ENCODE measurements at places on chromosomes 6 and 20.
A peak's percentile ranks its signal among the peaks of the same experiment; 100 is the strongest.

DNA sequence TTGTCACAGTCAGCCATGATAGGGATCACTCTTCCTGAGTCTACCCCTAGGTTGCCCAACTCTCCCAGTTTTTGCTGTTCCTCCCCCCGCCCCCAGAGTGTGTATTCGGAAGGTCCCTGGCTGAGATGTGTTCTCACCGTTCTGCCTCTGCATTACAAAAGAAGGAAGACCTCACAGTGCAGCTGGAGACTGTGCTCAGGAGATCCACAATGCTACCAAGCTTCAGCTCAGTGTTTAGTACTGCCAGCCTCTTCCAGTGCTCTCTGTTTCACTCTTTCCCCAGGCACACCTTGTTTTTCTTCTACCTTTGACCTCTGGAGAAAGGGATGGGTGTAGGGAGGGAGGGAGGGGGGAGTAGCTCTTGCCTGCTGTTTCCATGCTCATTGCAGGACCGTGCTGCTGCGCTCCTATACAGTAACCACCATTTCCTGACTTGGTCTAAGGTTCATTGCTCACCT, 13.4 kb upstream of the MOCS1 start:
- DNase-seq = no peak

- DNase-seq = no peak
Observed at GRCh38 chr6:128235556-128235955, 284.8 kb downstream of the PTPRK start.

- no peak for DNase-seq
Observed at GRCh38 chr6:112251171-112251875, 3.0 kb downstream of the LAMA4 start.

- no peak for DNase-seq
Observed at GRCh38 chr6:144278659-144279314, 6.3 kb upstream of the UTRN start.

GRCh38 chr6:16758163-16758975, 2.9 kb downstream of the ATXN1 start:
- DNase-seq = no peak

DNA sequence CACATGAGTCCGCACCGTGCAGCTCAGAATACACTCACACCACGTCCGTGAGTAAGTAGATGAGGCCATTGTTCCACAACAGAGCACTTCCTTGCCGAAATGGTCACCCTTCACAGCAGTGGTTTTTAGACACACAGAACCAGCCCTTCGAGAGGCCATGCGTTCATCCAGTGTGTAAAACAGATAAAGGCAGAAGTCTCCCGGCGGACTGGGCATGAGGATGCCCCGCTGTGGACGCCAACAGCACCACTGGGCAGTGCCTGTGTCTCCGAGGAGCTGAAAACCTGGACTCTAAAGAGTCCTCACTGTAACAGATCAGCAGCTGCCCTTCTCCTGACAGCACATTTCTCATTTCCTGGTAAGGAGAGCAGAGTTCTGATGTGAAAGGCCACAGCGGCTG, 75.2 kb downstream of the WDR27 start:
- DNase-seq = no peak

DNA sequence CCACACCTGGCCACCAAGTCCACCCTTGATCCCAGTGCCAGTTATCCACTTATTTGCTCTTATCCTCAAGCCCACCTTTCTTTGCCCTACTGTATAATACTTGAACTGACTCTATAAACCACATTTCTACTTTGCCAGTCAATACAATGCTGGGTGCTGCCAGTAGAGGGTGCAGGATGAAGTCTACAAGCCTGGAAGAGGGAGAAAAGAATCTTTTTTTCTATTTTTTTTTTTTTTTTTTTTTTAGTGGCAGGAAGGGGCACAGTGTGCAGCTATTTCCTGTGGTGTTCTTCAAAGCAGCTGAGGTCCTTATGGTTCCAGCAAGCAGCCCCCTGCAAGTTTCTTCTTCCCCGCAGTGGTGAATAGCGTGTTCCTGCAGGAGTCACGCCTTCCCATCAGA, 22.2 kb upstream of the GABRR1 start:
- no peak for DNase-seq

DNA sequence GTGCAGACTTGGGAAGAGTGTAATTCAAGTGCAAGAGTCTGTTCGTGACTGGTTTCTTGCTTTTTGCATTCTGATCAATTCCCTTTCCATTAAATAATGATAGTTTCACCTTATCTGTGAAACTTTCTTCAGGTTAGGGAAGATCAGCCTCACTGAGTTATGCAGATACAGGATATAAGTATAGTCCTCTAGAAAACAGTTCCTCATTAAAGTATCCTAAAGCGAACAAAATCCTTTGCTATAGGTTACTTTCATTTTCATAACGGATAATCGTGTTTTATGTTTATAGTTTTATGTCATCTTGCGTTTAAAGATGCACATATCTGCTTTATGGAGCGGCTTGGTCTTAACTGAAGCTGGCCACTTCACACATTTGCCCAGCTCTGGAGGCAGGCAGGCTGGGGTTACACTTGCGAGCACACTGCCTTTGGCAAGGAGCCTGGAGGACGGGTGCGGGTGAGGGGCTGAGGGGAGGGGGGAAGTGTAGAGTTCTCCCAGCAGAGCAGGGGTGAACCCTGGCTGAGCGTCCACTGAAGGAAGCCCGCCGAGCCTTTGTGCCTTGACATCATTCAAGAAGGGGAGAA, 123.5 kb upstream of the IFNGR1 start:
- DNase-seq = no peak

- peak; percentile 21 for DNase-seq
Observed at GRCh38 chr6:128519931-128520435, 416 bp downstream of the PTPRK start.

- DNase-seq = no peak
Observed at GRCh38 chr6:161010418-161010817, 18.8 kb downstream of the MAP3K4 start.

DNA sequence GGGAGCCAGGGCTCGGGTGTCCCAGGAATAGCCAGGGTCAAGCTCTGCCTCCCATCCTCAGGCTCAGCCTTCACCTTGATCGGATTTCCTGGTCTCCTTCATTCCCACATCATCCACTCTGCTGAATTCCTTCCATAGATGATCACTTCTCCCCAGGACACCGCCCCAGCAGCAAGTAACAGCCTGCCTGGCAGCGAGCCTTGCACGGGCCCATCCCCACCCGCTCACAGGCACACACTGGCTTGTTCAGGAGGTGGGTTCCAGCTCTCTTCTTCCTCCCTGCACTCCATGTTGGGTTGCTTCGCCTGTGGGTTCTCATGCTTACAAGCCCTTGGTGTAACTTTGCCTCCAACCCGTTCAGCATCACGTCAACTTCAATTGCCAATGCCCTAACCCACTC, 113.0 kb upstream of the IYD start:
- no peak for DNase-seq

DNA sequence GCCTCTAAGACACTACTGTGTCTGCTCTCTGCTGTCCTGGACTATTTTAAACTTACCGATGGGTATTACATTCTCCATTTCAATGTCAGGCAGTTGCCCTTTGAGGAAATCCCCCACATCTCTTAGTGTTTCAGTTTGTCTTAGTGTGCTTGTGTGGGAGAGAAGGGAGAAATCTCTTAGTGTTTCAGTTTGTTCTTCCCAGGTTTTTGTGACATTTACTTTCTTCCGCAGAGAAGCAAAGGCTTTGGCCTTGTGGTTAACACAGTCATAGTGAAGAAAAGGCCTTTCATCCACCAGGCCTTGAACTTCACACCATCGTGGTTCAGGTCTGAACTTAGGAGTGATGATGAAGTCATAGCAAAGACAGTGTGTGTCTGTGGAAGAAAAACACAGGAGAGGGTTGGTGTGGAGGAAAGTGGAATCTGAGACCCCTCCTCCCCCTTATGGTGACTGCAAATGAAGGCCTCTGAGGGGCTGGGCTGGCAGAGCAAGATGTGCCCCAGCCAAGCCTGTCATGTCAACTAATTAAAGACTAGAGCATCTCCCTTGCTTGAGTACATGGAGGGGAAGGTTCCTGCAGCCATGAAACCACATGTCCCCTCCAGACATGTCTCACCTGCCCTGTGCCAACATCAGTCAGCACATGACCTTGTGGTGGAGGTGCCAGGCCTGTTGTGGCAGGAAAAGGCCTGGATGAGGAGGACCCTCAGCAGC, 23.9 kb downstream of the RAET1L start:
- no peak for DNase-seq

DNA sequence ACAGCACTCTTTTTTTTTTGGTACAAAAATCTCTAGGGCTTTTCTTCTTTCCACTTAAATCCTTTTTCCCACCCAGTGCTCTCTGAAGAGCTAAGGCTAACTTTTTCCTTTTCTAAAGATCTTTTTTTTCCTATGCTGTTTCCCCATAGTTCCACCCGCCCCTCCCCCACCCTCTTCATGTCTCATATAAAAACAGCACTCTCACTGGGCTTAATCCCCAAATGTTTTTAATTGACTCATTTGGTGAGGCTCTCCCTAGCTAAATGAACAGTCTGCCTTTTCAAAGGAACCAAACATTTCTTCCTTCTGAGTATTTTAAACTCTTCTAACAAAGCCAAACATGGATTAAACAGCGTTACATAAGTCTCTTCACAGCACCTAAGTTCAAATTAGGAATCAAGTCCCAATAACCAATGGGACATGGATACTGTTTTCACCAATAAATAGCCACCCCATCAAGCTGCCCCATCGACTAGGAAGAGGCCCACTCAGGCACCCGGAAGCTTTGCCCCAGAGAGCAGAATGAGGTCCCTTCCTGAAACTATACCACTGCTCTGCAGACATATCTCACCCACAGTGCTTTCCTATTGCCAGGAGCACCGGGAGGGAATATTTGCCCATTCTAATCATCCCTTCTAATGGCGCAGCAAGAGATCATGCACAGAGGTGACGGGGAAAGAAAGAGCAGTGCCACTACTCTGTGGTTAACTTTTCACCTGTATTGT, 63.7 kb downstream of the ATXN1 start:
- DNase-seq = no peak

DNA sequence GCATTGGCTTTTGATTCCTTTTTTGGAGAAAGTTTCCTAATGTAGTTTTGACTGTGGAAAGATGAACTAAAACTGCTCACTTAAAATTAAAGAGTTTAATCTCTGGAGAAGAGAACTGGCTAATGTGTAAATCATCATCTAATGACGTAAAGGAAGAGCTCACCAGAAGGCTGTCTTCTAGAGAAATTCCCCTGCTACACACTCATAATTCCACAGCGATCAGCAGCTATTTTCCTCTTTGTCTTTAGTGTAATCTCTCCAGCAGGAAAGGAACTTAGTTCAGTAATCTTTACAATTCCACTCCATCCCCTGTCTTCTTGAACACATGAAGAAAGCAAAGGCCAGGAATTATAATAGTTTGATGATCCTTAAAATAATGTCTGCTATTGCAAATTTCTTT, 15.8 kb downstream of the SPTLC3 start:
- DNase-seq = no peak

- DNase-seq = no peak
Observed at GRCh38 chr20:13229538-13229937, 8.5 kb downstream of the ISM1 start.

GRCh38 chr6:12331951-12332749, 42.0 kb downstream of the EDN1 start:
- no peak for DNase-seq

DNA sequence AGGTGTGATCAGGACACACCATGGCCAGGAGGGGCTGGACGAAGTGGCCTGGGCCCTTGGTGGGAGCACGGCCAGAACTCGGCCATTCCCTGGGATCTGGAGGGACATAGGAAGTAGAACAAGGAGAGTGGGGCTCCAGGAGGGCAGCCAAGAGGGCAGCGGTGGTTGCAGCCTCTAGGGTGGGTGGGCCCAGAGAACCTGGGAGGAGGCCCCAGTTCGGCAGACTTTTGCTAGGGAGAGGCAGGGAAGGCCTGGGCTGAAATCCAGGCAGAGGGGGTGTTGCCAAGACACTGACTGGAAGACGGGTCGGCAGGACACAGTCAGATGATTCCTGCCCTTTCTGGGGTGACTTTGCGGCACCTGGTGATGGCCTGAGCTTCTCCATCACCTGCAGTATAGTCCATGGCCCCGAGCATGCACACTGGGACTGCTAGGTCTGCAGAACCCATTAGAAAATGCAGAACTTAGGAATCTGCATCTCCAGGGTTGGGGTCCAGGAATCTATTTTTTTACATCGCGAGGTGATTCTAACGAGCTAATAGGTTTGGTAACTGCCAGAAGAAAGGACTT, 224.8 kb downstream of the SYNDIG1 start:
- DNase-seq = no peak

- no peak for DNase-seq
Observed at GRCh38 chr20:8640461-8640860, 428.4 kb upstream of the PLCB4 start.

GRCh38 chr6:15553736-15554294, 109.0 kb downstream of the DTNBP1 start:
- no peak for DNase-seq

GRCh38 chr6:130858498-130859160, 31.4 kb downstream of the SMLR1 start:
- DNase-seq = no peak

GRCh38 chr6:82720992-82721391, 344.6 kb downstream of the UBE3D start:
- no peak for DNase-seq

DNA sequence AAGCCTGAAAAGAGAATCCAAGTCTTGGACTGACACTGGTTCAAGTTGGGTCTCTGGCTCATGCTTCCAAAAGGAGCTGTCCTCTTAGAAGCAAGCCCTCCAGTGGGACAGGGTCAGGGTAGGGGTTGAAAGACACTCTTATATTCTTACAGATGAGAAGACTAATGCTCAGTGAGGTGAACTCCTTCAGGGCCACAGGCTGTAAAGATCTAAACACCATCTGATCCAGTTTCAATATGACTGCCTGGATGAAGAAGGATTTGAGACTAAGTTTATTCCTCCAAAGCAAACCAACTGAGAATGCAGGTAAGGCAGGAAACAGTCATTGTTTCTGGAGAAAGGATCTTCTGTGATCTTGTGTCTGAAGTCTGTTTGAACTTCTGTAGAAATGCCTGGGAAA, 99.0 kb upstream of the TAB2 start:
- DNase-seq = no peak

DNA sequence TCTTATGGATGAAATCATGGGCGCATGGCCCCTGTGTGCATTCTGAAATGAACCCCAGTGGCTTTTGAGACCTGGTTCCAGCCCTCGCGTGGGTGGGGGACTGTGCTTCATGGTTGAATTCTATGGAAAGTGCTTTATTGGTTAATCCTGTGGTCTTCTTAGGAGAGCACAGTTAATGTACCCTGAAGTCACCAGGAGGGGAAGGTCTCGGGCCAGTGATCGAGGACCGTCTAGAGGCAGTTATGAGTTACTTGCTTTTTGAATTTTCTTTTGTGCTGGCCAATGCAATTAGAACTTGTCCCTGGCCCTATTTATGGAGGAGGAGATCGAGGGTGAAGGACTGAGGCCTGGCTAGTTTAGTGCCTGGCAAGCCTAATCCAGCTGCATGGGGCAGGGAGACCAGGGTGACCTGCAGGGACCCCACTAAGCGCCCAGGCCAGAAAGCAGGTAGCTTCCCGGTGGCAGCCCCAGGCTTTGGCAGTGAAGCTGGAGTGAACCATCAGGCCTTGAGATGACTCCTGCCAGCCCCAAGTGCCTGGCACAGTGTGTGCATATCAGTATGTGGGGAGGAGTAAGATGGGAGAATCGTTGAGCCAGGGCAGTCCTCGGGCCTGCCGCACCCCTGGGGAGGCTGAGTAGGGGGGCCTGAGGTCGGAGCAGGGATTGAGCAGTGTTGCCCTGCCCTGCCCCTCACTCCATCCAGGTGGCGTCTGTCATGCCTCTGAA, 144.6 kb upstream of the RNF24 start:
- no peak for DNase-seq

GRCh38 chr6:72855471-72855870, 233.6 kb downstream of the KCNQ5 start:
- no peak for DNase-seq

- DNase-seq = no peak
Observed at GRCh38 chr6:169707772-169708171, 5.8 kb downstream of the C6orf120 start.

All from stimulated activated CD4-positive, alpha-beta T cell treated with anti-CD3 and anti-CD28 coated beads, Interleukin-15, amount 100 ng/mL, for 1 hour (primary cell).